ENCODE measurements at places on chromosomes 13 and 19.

DNA sequence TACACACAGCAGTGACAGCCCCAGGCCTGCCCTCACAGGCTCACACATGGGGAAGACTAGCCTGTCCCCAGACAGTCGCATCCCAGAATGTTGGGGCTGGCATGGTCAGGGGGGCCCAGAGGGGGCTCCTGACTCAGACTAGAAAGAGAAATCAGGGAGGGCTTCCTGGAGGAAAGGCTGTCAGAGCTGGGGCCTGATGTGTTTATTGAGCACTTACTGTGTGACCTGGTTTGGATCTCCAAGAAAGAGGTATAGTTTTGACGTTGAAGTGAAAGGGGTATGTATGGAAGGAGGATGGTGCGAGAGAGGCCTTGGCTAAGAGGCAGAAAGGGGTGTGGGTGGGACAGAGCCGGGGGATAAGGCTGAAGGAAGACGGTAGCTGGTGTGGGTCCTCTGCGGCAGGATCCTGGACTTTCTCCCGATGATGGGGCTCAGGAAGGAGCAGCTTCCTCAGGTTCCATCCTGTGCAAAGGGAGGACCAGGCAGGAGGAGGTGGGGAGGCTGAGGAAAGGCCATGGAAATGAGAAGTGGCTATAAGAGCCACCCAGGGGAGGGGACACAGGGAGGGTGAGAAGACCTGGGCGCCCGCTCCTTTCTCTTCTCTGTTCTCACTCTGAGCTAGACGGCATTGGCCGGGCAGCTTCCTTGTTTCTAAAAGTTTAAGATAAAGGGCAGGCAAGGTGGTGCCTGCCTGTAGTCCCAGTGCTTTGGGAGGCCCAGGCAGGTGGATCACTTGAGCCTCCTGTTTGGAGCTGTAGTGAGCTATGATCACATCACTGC lies 16.1 kb upstream of the BCL3 start:
- no peak for DNase-seq

GRCh38 chr13:53683608-53684007 lies 655.0 kb downstream of the OLFM4 start:
- DNase-seq: no peak

DNA sequence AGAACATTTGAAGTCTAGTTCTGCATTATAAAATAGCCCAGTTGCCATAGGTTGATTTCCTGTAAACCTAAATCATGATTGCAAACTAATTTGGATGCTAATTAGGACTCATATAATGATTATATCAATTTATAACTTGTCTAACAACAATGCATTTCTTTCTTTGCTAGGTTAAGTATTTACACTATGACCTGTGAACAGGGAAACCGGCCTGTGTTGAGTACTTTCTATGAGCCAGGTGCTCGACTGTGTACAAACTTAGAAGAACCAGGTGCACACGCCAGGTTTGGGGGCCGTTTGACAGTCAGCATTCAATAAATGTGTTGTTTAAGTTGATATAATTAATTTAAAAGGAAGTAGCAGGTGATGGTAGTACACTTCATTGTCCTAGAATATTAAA lies 203.1 kb downstream of the TM9SF2 start:
- DNase-seq: no peak

DNA sequence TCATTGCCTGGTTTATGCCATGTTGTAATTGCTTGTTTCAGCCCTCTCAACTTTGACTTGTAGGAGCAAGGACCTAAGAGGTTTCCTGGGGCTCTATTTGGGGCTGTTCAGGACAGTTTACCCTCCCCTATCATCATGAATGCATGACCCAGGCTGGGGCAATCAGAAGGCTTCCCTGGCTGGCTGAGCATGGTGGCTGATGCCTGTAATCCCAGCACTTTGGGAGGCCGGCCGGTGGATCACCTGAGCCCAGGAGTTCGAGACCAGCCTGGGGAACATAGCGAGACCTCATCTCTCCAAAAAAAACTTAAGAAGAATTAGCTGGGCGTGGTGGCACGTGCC lies 6.1 kb upstream of the LSM4 start:
- DNase-seq: no peak

DNA sequence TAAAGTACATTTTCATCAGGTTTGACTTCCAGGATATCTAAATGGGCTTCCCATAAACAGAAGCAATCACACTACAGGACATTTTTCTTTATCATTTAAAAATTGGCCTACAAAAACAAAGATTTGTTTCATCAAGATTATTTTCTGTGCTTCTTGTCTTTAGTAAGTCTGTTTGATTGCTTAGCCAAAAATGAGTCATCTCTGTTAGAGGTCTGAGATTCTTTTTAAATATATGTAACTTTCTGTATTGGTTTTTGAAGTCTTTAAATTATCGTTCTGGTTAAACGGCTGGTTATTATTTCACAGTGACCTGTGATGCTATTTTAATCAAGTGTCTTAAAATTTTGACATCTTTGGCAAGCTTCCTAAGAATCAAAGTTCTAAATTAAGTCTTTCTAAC lies 62.7 kb downstream of the SLITRK1 start:
- no peak for DNase-seq

- no peak for DNase-seq
Measured at GRCh38 chr13:35468195-35468594, 8.3 kb downstream of the MAB21L1 start.

- peak; percentile 90 for DNase-seq
Measured at GRCh38 chr19:55599468-55599841, at the start of gene FIZ1. TSS of gene FIZ1 (minus strand) at chr19:55599517. CDS start at chr19:55597865, 1,652 bp downstream.

DNA sequence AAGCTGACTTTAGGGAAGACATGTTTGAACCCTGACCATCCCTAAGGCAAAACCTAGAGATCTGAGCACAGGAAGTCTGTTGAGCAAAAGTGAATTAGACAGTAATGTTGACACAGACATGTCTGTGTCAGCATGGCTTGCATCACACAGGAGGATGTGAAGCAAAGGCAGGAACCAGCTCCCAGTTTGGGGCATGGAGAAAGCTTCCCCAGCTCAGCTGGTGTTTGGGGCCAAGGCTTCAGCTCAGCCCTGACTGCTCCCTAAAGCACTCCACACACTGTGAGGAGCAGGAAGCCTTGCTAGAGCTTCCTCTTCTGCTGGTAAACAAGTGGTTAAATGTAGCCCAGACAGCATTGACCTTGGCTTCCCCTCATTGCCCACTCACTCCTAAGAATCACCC lies 153.8 kb upstream of the UBL3 start:
- no peak for DNase-seq

DNA sequence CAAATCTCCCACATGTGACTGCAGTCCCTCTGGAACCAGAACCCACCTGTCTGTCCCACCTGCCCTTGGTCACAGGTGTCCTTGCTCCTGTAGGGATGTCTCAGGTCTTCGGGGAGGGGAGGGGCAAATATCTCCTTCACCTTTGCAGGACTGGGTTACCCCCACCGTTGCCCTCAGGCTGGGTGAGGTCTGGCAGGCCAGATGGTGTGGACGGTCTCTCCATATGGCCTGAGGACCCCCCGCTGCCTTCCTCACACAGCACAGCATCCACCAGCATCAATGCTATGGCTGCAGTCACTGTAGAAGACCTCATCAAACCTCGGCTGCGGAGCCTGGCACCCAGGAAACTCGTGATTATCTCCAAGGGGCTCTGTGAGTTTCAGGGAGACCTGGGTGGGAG lies 10.0 kb downstream of the SLC5A5 start:
- DNase-seq: no peak

- DNase-seq: no peak
Measured at GRCh38 chr19:3336680-3337523, 29.5 kb upstream of the NFIC start.

- DNase-seq: no peak
Measured at GRCh38 chr19:7450243-7451223, 38.3 kb downstream of the PEX11G start.

DNA sequence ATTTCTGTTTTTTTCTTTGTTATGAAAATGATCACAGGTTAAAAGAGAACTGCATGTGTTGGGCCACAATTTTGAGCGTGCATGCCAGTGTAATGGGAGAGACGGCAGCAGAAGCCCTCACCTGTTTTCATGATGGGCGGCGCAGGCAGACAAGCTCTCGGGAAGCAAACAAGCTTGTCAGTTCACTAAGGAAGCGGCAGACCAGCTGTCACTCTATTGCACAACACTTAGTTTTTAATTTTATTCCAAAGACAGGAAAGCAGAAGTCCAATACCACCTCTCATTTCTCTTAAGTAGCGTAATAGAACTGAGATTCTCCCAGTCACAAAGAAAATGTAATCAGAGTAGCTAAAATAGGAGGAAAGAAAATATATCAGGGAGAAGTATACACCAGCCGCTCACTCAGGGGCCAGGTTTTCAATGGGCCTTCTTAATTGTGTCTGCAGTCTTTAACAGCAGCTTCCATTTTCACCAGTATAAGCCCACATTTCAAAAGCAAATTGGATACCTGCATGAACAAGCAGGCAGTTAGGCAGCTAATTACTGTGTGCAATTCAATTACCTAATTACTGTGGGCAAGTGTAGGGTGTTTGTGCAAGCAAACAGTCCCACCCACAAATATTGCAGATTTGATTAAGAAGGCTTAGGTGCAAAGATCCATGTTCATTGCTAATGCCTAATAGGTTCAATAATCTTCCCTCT lies 711.4 kb downstream of the DIAPH3 start:
- no peak for DNase-seq

- no peak for DNase-seq
Measured at GRCh38 chr13:34207334-34207733, 389.4 kb downstream of the RFC3 start.

GRCh38 chr19:6228551-6229215 lies 51.1 kb downstream of the MLLT1 start:
- DNase-seq: no peak

GRCh38 chr13:20387441-20387971 lies 138.2 kb downstream of the CRYL1 start:
- no peak for DNase-seq

DNA sequence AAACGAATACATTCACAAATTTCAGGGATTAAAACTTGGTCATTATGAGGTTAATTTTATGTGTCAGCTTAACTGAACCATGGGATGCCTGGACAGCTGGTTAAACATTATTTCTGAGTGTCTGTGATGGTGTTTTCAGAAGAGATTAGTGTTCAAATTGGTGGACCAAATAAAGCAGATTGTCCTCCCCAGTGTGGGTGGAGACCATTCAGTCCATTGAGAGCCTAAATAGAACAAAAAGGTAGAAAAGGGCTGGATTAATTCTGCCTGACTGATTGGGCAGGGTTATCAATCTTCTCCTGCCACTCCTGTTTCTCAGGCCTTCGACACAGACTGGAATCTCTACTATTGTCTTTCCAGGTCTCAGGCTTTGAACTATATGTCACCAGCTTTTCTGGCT lies 203.8 kb upstream of the SLITRK6 start:
- no peak for DNase-seq

DNA sequence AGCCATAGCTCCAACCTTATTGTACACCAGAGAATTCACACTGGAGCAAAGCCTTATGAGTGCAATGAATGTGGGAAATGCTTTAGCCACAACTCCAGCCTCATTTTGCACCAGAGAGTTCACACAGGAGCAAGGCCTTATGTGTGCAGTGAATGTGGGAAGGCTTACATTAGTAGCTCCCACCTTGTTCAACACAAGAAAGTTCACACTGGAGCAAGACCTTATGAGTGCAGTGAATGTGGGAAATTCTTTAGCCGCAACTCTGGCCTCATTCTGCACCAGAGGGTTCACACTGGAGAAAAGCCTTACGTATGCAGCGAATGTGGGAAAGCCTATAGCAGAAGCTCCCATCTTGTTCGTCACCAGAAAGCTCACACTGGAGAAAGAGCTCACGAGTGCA lies 5.9 kb upstream of the TRAPPC2B start:
- no peak for DNase-seq

DNA sequence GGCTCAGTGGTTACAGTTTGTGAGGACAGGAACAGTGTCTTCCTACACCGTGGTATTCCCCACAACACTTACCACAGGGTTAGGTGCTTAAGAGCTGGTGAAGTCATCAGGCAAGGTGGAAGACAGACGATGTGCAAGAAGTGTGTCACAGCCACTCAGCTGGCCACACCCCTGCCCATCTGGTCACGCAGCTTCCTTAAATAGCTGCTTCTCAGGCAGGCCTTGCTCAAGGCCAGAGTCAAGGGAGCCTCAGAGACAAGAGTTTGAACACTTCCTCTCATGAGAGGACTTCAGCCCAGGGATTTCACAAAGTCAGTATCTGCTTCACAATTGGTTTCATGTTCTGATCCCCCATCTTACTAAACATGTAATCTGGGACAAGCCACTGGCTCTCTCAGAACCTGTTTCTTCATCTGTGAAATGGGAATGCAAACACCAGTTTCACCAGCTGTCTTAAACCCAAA lies 80.3 kb upstream of the FRY start:
- no peak for DNase-seq

DNA sequence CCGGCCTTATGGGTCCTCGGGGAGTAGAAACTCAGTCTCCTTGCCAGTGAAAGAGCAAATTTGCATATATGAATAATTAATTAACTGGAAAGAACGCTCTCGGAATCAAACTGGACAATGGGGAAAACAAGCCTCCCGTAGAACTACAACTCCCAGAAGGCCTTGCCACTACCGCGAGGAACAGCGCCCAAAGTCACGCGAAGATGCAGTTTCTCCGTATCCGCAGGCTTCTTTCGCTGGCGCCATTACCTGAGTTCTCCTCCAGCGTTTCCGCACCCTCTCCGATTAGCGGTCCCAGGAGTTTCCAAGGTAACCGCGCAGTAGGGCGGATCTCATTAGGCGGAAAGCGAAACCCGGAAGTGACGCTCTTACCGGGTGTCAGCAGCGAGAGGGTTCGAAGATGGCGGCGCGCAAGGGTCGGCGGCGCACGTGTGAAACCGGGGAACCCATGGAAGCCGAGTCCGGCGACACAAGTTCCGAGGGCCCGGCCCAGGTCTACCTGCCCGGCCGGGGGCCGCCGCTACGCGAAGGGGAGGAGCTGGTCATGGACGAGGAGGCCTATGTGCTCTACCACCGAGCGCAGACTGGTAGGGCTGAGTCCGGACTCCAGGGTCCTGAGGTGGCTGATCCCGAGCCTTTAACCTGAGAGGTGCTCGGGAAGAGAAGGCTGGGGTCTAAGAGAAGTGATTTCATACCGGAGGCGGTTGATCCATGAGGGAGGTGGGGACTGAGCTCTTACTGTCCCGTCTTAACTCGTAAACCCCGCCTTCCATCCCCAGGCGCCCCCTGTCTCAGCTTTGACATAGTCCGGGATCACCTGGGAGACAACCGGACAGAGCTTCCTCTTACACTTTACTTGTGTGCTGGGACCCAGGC lies at the start of gene GRWD1:
GRWD1 (plus strand) TSS at position 378 of the 876 bp plus-strand sequence; CDS start at position 401, 23 bp downstream.
- peak; percentile 85 for DNase-seq

DNA sequence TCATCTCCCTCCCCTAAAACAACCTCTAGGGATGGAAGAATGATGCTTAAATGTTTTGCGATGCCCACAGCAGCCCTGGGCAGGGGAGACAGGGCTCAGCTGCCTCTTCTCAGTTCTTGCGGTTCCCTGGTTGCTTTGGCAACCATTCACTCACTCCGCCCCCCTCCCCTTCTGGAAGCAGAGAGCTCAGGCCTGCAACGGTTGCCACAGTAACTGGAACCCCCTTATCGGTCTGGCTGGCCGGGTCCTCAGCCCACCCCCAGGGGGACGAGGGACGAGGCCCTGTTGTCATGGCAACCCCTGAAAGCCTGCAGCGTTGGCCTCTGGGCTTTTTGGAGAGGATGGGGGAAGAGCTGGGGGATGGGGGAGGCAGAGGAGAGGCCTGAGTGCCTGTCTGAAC lies 19.5 kb downstream of the NOVA2 start:
- no peak for DNase-seq

- no peak for DNase-seq
Measured at GRCh38 chr13:76210262-76210661, 574.1 kb downstream of the LMO7 start.

- DNase-seq: no peak
Measured at GRCh38 chr19:37669450-37669914, 14.2 kb upstream of the ZFP30 start.

- no peak for DNase-seq
Measured at GRCh38 chr19:1045247-1045603, 5.3 kb downstream of the ABCA7 start.

All from activated CD8-positive, alpha-beta memory T cell treated with anti-CD3 and anti-CD28 coated beads for 1 hour (primary cell).